ENCODE measurements at places on chromosomes 11 and 22.

- DNase-seq, result no peak
Measured at GRCh38 chr11:94043241-94043640, 22.1 kb downstream of the HEPHL1 start.

GRCh38 chr11:68983801-68984200 lies 3.0 kb upstream of the MRGPRD start:
- no peak for DNase-seq

GRCh38 chr11:117062498-117062897 lies 35.7 kb downstream of the SIK3 start:
- DNase-seq, result no peak

DNA sequence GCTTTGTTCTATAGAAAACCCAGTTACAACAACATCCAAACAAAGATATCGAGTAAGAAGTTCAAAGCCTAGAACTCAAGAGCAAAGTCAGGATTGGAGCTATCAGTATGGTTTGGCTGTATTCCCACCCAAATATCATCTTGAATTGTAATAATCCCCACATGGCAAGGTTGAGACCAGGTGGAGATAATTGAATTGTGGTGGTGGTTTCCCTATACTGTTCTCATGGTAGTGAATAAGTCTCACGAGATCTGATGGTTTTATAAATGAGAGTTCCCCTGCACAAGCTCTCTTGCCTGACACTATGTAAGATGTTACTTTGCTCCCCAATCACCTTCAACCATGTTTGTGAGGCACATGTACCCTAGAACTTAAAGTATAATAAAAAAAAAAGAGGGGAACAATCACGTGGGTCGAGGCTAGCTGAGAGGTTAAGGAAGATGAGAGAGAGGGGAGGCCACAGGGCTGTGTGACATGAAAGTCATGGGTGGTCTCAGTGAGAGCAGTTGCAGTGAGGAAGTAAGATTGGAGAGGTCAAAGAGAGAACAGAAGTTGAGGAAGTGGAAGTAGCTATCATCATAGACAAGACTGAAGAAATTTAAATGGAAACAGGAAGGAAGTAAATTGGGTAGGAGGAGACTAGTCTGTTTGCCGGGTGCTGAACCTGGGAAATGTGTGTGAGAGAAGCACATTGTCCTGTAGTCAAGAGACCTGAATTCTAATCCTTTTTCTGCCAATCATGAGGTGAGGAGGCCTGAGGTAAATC lies 80.1 kb upstream of the CD44 start:
- DNase-seq, result no peak

DNA sequence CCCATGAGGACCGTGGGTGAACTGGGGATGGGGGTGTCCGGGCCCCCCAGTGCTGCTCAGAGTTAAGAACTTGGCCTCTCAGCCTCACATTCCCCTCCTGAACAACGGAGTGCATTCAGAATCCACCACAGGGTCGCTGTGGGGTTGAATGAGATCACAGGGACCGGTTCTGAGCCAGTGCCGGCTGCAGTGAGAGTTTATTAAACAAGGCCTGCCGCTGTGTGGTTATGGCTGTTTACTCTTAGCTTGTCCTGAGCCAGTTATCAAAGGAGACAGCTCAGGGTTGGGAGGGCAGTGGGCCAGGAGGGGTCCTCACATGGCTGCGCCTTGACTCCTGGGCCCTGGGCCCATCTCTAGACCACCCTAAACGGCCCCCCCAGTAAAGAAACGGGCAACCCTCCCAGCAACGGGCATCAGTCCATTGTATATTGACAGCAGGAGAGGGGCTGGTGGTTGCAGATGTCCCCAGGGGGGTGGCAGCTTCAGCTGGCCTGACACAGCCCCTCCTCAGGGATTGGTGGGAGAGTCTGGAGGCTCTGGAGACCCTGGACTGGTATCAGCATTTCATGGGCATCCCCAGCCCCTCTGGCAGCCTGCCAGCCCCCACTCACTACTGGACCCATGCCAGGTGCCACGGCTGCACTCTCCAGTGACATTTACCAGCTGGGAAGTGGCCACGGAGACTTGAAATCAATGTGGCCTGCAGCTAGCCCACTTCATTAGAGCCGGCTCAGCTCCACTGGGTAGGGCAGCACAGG lies 15.1 kb upstream of the CABP7 start:
- peak; percentile 74 for DNase-seq

GRCh38 chr11:59710136-59710847 lies 3.4 kb downstream of the OR10V1 start:
- no peak for DNase-seq

DNA sequence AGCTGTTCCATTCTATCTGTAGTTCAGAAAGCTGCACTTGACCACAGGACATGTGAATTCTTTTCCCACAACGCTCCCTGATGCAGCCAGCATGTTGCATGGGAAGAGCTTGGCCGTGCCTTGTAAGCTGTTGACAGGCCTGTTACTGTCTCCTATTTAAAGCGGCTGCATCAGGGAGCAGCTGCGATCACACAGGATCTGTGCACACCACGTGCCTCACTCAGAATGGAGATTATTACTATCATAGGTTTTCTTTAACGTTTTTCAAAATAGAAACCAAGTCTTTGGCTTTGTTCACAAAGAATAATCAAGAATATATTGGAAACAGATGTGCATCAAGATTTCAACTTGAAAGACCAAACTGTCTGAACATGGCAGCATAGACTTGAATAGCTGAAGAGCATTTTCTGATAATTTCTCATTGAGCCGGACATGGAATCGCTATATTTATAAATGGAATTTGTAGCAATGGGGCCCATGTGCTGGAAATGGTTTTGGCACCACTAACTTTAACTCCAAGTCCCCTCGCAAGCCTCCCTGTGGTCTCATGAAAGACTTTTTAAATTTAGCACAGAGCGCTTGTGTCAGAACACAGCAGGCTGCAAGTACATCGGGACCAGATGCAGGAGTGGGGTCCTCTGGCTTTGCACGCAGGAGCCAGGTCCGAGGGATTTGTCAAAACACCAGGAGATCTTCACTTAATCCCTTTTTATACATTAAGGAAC lies 40.8 kb upstream of the MYO18B start:
- no peak for DNase-seq

DNA sequence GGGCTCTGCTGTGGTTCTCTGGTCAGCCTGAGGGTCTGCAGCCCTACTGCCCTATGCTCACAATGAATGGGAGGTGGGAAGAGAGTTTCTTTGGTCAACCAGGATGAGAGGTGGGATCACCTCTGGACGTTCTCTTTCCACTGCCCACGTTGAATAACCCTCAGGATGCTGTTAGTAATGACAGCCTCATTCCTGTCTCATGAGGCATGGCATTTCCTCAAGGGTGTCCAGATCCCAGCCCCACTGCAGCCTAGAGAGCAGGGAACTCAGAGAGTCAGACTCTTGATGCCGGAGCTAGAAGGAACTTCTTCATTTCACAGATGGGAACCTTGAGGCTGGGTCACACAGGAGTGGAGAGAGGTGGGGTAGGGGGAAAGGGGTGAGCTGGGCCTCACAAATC lies 196.0 kb downstream of the CEP164 start:
- DNase-seq, result no peak

DNA sequence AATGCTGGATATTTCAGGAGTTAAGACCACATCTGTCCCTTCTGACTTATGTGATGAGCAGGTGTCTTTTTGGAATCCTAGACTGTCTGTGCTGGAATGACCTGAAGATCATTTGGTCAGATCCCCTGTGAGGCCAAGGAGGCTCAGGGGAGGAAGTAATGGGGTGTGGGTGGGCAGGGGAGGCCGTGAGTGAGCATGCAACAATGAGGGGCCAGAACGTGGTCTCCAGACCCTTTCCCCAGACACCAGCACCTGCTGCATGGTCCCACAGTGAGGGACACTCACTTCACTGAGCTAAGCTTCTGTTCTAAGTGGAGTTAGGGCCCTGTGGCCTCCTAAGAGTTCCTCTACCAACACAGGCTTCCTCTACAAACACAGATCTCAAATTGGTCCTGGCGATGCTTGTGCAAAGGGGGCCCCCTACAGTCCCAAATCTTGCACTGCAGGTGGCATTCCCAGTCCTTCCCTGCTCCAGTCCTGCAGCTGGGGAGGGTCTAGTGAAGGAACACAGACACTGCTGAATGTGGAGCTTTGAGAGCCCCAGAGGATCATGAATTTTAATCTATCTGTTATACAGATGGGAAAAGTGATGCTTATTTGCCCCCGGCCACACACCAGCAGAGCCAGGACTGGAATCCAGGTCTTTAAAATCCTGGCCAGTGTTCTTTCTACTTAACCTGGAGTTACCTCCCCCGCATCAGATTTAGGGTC lies 7.4 kb downstream of the USP2 start:
- DNase-seq, result peak; percentile 54

- DNase-seq, result no peak
Measured at GRCh38 chr22:46584081-46584921, 35.9 kb upstream of the GRAMD4 start.

GRCh38 chr11:104725796-104726408 lies 172.4 kb downstream of the CASP12 start:
- no peak for DNase-seq

- no peak for DNase-seq
Measured at GRCh38 chr22:19832476-19833108, 22.1 kb downstream of the GNB1L start.

GRCh38 chr11:35943309-35943708 lies 553 bp upstream of the LDLRAD3 start:
- no peak for DNase-seq

- DNase-seq, result no peak
Measured at GRCh38 chr11:88050247-88050646, 125.0 kb downstream of the RAB38 start.

GRCh38 chr11:99918761-99919160 lies 768.3 kb upstream of the ARHGAP42 start:
- DNase-seq, result no peak

DNA sequence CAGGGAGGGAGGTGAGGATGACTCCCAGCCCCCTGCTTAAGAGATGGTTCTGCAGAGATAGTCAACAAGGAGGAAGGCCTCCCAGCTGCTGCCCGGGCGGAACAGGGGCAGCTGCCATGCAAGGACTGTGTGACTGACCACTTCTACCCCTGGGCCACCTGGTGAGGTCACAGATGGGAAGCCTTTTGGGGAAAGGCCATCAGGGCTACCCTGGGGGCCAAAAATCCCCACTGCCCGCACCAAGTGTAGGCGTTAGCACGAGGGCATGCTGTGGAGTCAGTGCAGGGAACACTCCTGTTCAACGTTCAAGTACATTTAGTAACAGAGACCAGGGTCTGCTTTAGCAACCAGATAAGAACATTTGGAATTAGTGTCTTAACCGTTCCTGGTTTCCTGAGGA lies 372.9 kb downstream of the BRD1 start:
- DNase-seq, result no peak

DNA sequence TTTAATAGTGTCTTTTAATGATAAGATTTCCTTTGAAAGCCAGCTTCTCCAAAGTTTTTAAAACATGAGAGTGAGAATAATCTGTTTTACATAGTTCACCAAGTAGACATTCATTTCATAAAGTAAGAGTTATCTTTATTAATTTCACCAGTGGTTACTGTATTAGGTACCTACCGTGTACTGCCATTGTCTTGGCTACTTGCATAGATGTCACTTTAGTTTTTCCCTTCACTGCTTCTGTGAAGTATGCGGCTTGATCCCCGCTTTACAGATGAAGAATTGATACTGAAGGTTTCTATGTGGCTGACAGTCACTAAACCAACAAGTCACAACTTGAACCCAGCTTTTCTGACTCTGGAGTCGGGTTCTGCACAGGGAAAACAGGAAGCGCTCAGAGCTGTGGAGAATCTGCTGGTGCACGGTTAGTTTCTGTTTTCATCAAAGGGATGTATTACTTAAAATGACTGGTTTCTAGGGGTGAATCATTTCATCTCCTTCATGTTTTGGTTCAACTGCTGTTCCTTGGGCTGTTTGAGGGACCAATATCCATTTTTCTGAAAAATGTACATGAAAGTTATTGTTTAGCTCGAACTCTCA lies 39.3 kb upstream of the MYO18B start:
- no peak for DNase-seq

DNA sequence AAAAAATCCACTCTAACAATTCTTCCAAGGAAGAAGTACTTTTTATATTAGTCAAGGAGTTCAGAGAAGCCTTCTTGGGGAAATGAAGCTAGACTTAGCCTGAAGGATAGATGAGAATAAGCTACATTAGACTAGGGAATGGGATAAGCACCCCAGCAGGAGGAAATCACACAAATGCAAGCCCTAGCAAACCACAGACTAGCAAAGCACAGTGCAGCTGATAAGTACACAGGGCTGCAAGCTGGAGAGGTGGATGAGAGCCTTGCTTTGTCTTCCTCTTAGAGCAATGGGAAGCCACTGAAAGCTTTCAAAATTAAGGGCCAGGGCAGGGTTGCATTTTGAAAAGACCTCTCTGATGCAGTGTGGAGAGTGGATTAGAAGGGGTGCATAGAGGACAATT lies 946.2 kb downstream of the LRRC4C start:
- DNase-seq, result no peak

- no peak for DNase-seq
Measured at GRCh38 chr11:1350086-1350725, 39.5 kb upstream of the BRSK2 start.

DNA sequence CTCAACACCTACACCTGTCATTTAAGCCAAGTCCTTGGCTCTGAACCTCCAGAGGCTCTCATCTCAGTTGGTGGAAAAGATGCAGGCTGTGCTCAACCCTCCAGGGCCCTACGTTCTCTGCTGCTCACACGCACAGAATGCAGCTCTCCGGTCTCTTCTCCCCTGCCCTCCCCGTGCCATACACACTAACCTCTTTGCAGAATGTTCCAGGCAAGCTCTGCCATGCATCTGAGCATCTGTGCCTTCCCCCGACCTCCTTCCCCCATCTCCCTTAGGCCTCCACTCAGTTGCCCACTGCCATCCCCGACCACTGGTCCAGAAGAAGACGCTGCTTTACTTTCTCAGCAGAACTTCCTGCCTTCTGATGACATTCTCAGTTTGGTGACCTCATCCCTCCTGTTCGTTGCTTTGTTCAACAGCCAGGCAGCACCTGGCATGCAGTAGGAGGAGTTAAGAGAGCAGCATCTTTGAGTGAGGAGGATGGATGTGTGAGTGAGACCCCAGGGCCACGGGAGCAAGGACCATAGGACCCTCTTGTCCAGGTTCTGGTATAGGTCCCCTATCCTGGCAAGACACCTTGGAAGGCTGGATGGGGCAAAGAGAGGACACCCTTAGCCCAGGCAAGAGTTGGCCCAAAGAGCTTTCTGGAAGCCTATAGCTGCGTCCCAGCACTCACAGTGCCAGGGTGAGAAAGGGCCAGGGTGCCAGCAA lies 598.0 kb downstream of the BRD1 start:
- no peak for DNase-seq

- DNase-seq, result no peak
Measured at GRCh38 chr11:132334769-132335280, 964.4 kb downstream of the NTM start.

GRCh38 chr11:101920992-101921391 lies 4.7 kb upstream of the ANGPTL5 start:
- DNase-seq, result no peak

GRCh38 chr11:60821827-60822599 lies 19.9 kb upstream of the CCDC86 start:
- DNase-seq, result no peak

- DNase-seq, result no peak
Measured at GRCh38 chr22:46336119-46337078, 885 bp downstream of the TRMU start.

DNA sequence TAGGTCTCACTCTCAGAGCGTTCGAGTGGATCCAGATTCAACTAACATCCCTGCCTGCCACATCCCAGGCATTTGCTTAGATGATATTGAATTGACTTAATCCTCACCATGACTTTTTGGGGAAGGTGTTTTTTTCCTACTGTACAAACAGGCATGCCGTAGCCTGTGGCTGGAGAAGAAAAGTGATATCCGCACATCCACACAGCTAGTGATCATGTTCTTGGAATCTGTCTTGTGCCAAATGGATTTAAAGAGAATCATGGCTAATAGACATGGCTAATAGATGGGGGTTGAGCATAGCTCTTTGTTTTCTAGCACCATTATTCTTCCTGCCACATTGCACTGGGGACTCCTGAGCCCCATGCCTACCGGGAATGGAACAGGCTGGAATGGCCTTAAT lies 82.1 kb upstream of the THY1 start:
- DNase-seq, result no peak

Measured in NCI-H446 treated with DMSO at 0.1 percent for 48 hours (cell line).